ENCODE measurements at places on chromosomes 4 and X.

DNA sequence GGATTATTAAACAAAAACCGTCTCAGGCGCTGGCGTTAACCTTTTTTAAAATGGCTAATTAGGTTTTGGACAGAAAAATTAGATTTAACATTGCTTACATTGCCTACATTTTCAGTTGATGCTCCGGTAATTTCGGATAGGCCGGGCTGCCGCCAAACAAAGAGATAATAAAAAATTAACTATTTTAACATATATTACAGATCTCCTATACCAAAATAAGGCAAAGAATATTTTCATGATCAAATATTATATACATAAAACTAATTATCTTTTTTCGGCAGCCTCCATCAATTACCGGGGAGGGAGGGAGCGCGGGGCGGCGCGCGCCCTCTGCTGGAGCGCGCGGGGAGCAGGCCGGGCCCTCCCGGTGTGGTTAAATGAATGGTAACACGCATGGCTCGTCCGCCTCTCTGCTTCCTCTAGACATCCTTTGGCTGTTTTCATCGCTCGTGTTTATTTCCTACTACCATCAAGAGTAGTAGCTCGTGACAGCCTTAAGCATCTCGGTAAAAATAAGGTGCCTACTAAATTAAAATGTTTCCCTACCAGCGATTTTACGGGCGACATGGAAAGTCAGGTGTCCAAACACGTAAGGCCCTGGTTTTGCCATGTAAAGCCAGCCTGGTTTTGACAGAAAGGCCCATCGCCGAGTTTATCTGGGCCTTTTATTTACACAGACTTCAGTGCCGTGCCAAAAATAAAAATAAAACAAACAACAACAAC lies 52.4 kb upstream of the TMEM33 start:
- DNase-seq = peak; percentile 25

DNA sequence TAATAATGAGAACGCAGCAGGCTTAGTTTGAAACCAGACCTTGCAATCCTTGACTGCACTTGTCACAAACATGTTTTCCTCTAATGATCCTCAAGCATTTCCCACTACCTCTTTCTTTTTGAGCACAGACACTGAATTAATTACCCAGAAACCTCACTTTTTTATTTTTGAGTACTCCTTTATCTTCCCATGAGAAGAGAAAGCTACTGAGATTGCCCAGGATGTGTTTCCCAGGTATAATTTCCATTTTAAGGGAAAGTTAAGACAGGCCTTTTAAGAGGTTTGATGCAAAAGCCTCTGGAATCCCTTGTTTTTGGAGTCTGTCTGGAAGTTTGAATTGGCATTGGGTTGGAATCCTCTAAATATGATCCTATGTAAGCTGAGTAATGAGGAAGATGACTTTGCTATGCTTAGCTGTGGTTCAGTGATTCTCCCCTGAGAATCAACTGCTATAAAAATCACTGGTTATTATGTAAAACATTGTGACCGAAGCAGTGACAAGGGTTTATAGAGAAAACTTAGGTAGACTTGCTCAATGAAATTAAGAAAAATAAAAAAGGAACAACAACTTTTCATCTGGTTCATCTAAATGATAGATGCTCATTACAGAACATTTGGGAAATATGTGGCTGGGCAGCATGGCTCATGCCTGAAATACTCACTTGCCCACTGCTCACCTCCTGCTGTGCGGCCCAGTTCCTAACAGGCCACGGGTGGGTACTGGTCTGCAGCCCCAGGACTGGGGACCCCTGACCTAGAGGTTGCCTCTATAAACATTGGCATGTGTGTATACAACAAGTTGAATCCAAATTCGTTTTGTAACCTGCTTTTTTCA lies 10.8 kb upstream of the RHOH start:
- no peak for DNase-seq

DNA sequence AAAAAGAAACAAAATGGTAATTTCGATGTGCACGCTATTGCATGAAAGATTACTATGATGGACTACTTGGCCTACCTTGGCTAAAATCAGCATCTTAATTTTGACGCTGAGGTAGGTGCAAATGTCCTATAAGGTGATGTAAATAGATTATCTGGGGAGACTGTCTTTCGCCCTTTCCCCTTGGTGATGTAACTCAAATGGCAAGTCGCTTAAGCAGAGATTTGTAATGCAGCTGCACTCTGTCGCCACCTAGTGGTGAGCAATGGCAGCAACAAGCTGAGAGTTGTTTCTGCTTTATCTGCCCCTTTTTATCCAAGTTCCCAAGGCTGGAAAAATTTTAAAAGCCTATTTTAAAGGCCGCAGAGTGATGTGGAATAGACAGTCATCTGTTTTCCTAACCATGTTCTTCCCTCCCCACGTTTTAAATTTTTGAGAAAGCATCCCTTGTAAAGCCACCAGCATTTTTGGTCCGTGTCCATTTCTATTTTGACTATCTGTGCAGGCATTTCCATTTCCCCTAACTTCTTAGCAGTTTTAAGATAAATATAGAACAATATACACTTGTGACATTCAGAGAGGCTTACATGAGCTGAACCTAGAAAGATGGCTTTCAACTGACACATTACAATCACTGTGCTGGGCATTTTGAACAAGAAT lies 62.4 kb upstream of the PDLIM3 start:
- DNase-seq = peak; percentile 70

GRCh38 chr4:125331116-125331515 lies 16.4 kb downstream of the FAT4 start:
- DNase-seq = no peak

- DNase-seq = no peak
Observed at GRCh38 chr4:125484912-125485311, 170.2 kb downstream of the FAT4 start.

- DNase-seq = no peak
Observed at GRCh38 chr4:74544655-74545361, 99.9 kb downstream of the AREG start.

DNA sequence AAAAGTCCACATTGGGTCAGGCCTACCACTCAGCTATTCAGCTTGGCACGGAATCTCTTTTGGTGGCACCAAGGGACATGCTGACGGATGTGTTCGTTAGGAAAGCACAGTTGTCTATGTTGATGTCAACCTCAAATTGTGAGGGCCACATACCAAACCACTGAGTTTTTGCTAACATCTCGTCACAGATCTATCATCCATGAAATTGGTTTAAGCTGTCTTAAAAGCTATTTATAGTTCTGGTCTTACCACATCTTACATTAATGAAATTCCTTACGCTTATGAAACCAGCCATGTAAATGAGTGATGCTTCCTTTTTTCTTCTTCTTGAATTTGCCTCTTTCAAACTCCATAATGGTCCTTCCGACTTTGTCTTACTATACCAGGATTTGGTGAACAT lies 101.5 kb downstream of the MGST2 start:
- no peak for DNase-seq

- no peak for DNase-seq
Observed at GRCh38 chrX:65696613-65697012, 29.2 kb downstream of the MSN start.

GRCh38 chrX:110966839-110967238 lies 129.2 kb upstream of the PAK3 start:
- no peak for DNase-seq

- peak; percentile 9 for DNase-seq
Observed at GRCh38 chrX:120839491-120839890, 36.2 kb downstream of the CT47B1 start.

All from brain microvascular endothelial cell (primary cell).